Cardiac fibroblast (primary cell): ENCODE measurements at places on chromosomes 7 and 10.

- DNase-seq = no peak
Measured at GRCh38 chr7:155464183-155464582, 6.3 kb downstream of the EN2 start.

GRCh38 chr7:118153551-118154177, 30.3 kb upstream of the LSM8 start:
- peak; percentile 30 for DNase-seq

- DNase-seq = peak; percentile 87
Measured at GRCh38 chr10:84348447-84348846, 20.1 kb downstream of the CCSER2 start.

- peak; percentile 66 for DNase-seq
Measured at GRCh38 chr7:33156441-33156840, 27.1 kb downstream of the BBS9 start.

DNA sequence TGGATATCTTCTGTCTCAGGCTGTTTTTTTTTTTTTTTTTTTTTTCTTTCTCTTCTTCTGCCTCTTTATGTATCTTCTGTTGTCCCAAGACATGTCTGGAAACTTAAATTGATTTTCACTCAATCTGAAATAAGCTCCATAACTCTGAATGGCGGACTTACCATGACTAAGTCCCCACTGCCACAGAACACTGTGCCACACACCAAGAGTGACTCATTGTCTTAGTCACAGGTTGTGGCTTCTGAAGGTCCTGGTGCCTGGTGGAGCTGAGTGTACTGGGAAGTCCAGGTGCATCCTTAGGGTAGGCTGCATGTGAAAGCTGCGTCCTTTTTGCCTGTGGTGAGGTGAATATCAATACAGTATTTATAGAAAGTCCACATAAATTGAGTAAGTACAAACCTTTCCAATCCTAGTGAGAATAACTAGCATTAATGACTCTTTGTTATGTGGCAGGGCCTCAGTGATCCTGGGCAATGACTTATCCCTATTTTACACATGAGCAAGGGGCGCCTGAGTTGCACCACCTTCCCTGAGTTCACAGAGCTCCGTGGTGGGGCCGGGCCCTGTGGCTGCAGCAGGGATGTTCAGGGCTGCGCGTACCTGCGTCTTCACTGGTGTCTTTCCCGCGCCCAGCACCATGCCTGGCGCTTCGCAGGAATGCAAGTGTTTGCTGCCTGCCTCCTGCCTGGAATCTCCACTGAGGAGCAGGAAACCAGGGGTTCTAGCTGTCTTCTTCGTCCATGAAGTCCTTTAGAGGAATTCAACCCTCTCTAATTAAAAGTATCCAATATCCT, 4.3 kb downstream of the PFKP start:
- peak; percentile 40 for DNase-seq

DNA sequence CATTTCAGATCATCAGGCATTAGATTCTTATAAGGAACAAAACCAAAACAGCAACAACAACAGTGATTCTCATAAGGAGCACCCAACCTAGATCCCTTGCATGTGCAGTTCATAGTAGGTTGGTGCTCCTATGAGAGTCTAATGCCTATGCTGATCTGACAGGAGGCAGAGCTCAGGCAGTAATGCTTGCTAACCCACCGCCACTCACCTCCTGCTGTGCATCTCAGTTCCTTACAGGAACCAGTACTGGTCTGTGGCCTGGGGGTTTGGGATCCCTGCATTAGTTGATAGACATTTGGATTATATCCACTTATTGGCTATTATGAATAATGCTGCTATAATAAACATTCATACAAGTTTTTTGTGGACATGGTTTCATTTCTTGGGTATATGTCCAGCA, 14.0 kb downstream of the MKLN1 start:
- DNase-seq = no peak

- peak; percentile 66 for DNase-seq
Measured at GRCh38 chr10:127154831-127155620, 41.4 kb downstream of the INSYN2A start.

GRCh38 chr7:149869867-149870266, 3.9 kb upstream of the ATP6V0E2 start:
- no peak for DNase-seq

- no peak for DNase-seq
Measured at GRCh38 chr10:16527452-16527851, 5.8 kb upstream of the C1QL3 start.

- DNase-seq = no peak
Measured at GRCh38 chr10:84317174-84317573, 11.2 kb upstream of the CCSER2 start.

GRCh38 chr7:14934839-14935238, 32.3 kb upstream of the DGKB start:
- DNase-seq = no peak

DNA sequence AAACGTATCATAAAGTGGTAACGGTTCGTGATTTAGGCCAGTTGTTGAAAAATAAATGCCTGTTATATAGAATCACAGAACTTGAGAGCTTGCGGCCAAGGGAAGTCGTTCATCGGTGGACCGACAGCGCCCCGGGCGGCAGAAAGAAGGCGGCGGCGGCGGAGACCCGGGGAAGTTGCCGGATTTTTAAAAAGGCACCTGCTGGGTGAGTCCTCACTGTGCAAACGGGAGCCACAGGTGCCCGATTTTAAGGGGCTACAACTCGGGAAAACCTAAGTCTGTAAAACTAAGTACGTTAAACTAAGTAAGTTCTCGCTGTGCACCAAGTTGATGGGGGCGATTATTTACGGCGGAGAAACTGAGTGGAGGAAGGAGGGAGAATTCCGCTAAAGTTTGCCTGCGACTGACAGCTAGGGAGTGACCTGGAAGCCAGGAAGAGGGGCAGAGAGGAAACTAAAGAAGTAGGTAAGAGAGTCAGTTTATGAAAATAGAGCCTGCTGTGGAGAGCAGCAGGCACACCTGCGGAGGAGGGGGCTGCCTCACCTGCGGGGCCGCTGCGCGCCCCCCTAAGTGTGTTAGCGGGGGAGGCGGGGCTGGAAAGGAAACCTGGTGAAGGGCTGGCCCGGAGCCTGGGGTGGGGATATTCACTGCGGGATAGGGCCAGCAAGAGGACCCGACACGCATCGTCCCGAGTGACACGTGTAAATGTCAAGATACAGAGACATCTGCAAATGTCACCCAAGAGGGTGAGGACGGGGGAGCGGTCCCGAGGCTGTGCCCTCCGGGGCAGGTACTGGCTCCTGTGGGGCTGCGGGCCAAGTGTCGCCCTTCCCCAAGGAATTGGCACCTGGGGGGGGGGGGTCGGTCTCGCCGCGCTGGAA, 996 bp downstream of the ADAM12 start:
- peak; percentile 83 for DNase-seq
